NCI-H2107 (cell line): ENCODE measurements at places on chromosomes 6 and 20.

DNA sequence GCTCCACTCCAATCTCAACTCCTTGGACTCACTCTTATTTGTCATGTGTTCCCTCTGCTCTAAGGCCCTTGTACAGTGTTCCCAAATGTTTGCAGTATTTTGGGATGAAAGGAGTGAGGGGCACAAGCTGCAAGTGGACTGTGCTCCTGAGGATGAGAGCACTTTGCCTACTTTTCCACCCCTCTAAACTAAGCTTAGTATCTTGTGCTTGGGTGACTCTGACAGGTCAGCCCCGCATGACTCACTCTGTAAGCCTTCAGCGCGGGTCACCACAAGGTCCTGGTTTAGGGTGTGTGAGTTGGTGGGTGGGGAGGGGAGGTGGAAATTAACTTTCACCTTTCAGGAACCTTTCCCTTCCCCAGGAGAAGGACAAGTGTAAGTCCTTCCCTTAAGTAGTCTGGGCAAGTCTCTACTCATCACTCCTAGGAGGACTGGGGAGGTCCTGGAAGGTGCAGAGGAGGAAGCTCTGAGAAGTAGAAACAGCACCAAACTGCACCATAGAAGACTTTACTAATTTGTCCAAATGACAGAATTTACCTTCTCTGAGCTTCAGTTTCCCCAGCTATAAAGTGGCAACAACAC lies 68.8 kb upstream of the EPB41L1 start:
- DNase-seq, result no peak

DNA sequence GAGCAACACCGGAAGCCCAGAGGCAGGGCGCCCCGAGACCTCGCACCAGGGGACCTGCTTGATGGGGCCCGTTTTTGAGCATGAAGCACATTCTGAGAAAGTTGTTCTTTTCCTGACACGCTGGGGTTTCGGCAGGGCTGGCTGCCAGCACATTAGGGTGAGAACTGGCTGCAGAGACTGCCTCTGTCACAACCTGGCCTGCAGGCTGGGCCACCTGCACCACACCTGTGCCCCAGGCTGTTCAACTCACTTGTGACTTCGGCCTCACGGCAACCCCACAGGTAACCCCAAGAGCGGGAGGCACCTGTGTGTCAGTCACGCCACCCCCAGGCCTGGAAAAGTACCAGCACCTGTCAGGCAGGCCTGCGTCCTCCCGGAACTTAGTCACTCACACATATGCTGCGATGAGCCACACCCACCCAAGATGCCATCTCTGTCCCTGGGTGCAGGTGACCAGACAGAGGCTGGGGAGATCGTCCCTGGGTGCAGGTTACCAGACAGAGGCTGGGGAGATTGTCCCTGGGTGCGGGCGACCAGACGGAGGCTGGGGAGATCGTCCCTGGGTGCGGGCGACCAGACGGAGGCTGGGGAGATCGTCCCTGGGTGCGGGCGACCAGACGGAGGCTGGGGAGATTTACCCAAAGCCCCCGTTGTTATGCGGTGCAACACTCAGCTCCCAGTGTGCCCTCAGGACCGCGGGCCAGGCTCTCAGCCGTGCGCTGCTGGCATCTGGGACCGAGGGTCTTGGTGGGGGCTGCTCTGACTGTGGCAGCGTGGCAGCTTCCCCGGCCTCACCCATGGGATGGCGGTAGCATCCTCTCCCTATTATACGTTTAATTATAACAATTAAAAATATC lies 82.5 kb upstream of the BHLHE23 start:
- no peak for DNase-seq

DNA sequence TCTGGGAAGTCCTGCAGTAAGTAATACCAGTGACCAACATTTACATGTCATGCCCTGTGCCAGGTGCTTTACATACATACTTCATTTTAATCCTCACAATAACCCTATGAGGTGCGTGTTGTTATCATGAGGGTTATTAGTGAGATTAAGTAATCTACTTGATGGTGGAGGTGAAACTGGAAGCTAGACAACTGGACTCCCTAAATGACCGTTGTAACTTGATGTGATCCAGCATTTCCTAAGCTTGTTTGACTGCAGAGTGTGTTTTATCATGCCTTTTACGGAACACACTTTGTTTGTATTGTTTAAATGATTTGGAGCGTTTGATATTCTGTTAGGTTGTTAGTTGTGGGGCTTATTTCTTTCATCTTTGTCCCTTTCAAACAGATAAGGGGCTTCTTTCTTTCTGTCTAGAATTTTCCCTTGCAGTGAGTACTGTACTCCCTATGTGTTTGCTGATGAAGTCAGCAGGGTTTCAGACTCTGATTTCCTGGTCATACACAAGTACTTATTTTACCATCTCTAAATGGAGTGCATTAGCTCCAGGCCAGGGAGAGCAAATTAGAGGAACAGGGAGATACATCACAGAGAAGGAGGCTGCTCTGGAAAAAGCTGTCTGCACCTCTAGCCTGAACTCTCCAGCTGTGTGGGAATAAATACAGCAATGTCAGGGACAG lies 29.7 kb downstream of the CHMP4B start:
- no peak for DNase-seq

DNA sequence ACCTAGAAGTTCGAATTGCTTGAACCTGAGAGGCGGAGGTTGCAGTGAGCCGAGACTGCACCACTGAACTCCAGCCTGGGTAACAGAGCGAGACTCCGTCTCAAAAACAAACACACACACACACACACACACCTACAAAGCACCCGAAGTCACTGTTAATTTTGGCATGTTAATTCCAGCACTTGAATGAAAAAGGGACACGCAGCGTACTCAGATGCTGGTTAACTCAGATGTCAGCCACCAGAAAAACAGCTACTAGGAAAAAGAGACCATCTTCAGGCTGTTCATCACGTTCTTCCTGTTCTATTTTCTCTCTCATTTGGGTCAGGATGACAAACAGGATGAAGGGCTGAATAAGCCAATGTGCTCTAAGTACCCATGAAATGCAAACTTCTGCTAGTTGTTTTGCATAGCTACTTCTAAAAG lies 46.9 kb downstream of the BLOC1S5 start:
- no peak for DNase-seq

- no peak for DNase-seq
These were observed 115.9 kb downstream of the PAX1 start for GRCh38 chr20:21821358-21821757.

DNA sequence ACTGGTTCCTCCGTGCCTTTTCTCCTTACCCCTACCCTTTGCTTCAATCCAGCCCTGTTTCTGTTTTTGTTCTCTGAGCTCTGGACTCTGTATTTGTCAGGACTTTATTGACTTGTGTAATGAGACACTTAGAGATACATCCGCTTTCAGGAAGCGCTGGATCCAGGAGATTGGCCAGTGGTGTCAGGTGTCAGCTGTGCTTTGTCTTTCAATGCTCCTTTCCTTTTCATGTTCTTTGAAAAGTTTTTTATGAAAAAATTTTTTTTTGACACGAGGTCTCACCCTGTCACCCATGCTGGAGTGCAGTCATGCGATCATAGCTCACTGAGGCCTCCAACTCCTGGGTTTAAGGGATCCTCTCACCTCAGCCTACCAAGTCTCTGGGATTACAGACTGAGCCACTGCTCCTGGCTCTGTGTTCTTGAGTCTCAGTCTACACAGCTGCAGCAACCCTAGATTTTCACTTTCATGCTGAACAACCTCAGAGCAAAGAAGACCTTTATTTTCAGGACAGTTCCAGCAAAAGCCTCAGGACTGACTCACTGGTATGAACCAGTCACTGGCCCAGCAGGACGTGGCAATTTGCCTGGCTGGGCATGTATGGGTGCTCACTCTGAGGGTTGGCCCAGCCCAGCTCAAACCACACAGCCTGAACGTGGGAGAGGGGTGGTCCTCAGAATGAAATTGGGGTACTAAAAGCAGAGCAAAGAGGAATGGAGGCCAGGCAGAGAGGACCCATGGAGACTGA lies 108.5 kb downstream of the DHX35 start:
- no peak for DNase-seq

DNA sequence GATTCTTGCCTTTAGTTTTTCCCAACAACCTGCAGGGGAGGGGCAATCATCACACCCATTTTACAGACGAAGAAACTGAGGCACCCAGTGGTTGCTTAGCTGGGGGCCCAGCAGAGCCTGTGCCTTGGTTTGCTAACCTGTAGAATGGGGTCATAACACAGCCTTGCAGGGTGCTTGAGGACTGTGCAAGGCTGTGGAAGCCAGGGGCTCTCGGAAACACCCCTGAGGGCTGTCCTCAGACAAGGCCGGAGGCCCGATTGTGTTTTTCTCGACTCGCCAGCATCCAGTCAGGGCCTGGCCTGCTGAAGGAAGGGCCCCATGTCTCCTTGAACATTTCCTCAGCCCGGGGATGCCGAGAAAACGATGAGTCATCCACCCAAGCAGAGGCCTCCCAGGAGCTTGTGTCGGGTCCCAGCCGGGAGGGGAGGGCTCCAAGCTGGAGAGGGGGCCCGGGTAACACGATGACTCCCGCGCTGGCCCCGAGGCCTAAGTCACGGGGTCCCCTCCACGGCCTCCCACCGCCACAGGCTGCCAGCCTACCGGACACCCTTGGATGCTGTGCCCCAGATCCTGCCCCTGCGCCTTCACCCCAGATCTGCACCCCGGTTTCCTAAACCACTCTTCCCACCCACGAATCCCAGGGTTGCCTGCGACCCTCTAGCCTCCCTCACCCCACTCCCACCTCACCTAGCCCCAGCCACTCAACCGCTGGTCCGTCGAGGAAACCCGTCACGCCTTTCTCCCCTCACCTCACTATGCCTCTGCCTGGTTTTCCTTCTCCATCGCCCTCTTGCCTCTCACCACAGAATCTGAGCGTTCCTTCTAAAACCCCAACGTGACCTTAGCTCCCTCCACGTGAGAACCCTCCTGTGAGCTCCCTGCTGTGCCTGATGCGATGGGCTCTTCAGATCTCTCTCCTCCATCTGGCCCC lies 10.6 kb downstream of the NOL4L start:
- no peak for DNase-seq

GRCh38 chr6:110492584-110492983 lies 16.2 kb upstream of the SLC22A16 start:
- DNase-seq, result peak; percentile 22

DNA sequence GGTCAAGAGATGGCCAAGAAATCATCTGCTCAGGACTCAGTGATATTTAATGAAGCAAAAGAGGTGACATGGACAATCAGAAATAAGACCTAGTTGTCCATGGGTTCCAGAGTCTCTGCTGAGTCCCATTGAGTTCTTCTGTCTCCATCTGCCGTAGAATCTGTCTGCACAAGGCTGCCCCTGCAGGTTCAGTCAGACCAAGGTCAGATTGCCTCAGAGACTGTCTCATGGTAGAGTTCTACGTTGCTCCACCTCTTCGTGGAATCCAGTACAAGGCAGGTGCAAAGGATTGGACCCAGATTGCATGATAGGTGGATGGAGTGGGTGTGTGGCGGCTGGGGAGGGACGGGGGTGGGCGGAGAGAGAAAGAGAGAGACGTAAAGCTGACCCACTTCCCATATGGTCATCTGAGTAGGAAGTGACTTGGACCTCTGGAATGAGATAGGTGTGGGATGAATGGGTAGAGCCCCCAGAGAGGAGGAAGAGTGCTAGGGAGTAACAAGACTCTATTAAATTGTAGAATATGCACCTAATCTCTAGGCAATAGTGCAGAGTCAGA lies 75.3 kb downstream of the SOBP start:
- no peak for DNase-seq

GRCh38 chr6:112014483-112014882 lies 39.4 kb upstream of the CCN6 start:
- DNase-seq, result no peak

- no peak for DNase-seq
These were observed 18.7 kb downstream of the BTN3A1 start for GRCh38 chr6:26420688-26421171.
